NCI-H1436 (cell line): ENCODE measurements at places on chromosomes 5 and 9.

DNA sequence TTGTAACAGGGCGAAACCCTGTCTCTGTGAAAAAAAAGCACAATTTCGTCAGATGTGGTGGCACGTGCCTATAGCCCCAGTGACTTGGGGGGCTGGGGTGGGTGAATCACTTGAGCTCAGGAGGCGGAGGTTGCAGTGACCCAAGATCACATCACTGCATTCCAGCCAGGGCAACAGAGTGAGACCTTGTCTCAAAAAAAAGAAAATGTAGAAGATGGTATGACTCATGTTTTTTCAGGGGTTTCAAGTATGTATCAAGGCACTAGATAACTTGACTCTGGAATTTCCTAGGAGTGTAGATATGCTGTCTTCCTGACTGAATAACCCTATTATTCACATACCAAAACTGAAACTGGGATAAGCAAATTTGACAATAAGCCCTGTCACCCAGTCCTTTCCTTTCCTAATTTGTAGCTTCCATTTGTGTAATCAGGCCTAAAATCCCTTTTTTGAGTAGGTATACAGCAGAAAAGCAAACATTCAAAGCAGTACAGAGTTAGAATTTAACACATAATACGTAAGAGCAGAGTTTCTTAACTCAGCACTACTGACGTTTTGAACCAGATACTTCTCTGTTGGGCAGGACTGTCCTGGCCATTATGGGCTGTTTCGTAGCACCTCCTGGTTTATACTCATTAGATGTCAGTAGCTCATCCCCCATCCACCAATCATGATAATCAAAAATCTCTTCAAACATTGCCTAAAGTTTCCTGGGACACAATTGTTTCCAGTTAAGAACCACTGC lies 17.3 kb upstream of the ANKRD18B start:
- no peak for DNase-seq

DNA sequence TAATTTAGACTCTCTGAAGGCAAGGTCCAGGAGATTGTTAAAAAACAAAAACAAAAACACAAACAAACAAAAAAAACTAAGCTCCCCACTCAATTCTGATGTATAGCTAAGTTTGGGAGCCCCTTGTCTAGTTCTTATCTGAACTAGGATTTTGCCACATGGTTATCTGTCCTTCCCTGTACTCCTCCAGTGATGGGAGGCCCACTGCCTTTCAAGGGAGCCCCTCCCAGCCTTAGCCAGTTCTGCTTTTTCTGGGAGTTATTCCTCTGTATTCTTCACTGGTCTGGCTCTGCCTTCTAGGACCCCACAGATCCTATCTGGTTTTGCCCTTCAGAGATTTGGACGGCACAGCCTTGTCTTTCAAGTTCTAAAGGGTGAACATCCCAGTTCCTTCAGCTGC lies 2.1 kb upstream of the ALDH1B1 start:
- DNase-seq = no peak

DNA sequence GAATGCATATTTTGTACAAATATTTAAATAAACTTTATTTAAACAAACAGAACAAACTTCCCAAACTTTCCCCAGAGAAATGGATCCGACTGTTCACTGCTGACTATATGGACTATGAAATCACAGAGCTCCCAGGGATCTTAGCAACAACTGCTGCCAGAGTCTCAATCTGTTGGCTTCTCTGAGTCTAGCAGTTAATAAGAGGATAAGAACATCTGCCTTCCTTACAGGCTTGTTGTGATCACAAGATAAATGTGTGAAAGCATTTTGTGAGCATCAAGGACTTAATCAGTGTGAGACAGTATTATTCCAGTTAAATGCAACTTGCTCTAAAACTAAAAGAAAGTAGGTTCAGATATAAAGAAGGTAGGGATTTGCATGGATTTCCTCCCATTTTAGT lies 31.4 kb upstream of the MYOT start:
- no peak for DNase-seq

GRCh38 chr5:50711280-50711679 lies 44.8 kb downstream of the PARP8 start:
- DNase-seq = no peak

- no peak for DNase-seq
Observed at GRCh38 chr5:143314099-143314498, 89.4 kb downstream of the NR3C1 start.

DNA sequence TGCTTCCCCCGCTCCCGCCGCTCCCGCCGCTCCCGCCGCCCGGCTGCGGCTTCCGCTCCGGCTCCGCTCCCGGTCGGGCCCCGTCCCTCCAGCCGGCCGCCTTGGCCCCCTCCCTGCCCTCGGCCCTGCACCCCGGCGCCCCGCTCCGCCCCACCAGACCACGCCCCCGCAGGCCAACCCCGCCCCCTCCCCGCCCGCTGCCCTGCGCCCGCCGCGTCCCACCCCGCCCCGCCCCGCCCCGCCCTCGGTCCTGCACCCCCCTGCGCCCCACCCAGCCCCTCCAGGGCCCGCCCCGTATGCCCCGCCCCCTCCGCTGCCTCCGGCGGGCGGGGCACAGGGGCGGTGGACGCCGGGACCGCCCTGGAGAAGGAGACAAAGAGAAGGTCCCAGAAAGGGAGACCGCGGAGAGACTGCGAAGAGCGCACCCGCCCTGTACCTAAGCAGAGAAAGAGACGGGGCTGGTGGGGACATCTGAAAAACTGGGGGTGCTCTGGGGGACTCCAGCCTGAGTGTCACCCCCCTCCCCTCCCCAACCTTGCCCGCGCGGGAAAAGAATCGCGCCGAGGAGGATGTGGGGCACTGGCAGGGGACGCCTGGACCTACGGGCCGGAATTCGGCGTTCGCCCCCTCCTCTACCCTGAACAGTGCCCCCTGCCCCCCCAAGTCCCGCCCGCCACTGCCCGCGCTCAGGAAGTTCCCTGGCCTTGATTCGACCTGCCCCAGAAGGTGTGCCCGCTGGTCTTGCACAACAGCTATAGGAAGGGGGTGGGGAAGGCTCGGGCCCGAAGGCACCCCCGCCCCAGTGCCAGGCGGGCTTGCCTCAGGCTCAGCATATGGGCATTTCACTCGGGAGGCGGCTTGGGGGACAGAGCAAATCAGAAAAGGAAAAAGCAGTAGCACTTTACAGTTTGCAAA lies 42.8 kb upstream of the STXBP1 start:
- peak; percentile 87 for DNase-seq

DNA sequence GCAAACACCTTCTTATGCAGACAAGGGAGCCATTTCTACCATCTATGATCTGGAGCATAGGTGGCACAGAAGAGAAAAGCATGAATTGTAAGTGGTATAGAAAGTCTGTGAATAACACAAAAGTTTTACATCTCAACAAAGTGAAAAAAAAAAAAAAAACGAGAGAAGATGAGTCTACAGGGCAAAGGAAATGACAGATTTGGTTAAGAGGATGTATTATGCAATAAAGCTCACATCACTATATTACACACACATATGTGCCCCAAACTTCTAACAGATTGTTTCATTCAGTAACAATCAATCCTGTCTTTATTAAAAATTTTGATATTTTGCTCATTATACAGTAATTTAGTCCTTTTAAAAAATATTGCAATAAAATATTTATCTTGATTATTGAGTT lies 49.8 kb downstream of the CERT1 start:
- DNase-seq = no peak

GRCh38 chr5:150465927-150466326 lies 16.4 kb upstream of the RPS14 start:
- no peak for DNase-seq

DNA sequence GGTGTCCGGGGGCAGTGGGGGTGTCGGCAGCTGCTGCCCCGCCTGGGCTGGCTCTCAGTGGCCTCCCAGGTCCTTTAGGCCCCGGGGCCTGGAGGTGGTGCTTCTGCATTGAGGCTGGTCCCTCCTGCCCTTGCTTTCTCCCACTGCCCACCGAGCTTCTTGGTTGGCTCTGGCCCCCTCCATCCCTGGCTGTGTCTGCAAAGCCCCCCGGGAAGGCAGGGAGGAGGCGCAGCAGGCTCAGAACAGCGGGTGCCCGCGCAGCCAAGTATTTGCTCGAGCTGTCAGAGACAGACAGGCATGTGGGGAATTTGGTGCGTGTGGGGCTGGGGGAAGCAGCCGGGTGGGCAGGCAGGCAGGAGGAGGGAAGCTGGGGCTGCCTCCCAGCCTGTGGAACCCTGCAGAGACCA lies 11.5 kb downstream of the CXXC5 start:
- no peak for DNase-seq

GRCh38 chr5:95715799-95716461 lies 15.2 kb upstream of the RHOBTB3 start:
- no peak for DNase-seq

GRCh38 chr9:27571011-27571410 lies 2.3 kb downstream of the C9orf72 start:
- no peak for DNase-seq

- DNase-seq = no peak
Observed at GRCh38 chr9:85213650-85214607, 527.8 kb downstream of the AGTPBP1 start.

GRCh38 chr9:71120501-71121247 lies 747 bp downstream of the TRPM3 start:
- DNase-seq = no peak

GRCh38 chr5:111271885-111272284 lies 47.7 kb downstream of the CAMK4 start:
- DNase-seq = no peak

DNA sequence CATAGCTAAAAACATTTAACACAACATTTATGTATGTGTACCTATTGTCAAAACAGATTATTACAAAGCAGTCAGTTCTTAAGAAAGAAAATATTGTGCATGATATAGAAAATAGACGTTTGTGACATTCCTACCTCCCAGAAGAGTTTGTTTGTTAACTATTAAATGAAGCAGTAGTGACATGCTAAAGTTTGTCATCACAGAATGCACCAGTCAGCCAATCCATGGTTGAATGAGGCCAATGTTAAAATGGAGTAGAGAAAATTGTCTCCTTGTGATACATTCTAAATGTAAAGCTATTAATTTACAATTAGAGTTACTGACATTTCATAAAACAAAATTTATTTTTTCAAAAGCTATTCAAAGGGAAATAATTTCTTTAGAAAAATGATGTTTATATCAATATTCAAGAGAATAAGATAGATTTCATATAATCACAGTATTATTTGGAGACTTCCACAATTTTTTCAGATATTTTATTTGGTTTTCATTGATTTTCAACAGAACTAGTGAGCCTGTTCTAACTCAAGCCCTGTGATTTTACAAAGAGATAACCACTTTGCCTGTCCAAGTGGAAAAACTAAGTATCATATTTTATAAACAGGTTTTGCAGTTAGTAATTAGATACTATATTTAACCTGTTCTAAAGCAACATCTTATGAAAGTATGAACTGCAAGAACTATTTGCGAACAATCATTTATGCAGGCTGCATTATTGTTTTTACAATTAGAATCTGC lies 176.8 kb downstream of the ISL1 start:
- DNase-seq = no peak

DNA sequence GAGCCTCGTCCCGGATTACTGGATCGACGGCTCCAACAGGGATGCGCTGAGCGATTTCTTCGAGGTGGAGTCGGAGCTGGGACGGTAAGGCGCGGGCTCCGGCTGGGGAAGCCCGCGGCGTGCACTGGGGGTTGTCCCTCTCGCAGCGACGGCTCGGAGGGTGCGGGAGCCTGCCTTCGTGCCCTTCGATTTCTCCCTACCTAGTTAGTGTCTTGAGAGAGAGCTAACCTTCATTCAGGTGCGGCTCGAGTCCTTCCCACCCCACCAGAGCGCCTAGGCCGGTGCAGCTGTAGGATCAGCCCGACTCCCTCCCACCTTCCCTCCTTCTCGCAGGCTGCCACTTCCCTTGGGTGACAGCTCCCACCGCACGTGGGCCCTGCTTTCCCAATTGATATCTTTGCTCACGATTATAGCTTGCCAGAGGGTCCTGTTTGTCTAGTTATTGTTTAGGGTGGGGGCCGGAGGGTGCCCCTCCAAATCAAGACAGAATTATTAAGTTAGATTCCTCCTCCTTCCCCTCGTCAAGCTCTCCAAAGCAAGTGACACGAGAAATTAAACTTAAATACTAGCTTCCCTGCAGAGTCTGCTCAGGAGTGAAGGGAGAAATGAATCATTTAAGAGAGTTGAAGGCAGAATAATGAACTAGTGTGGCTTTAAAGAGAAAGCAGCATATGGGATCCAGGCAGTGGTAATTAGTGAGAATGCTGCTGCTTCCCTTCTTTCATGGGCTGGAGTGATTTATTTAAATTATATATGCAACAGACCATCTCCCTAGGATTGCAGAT lies 569 bp downstream of the CAMK4 start:
- no peak for DNase-seq

DNA sequence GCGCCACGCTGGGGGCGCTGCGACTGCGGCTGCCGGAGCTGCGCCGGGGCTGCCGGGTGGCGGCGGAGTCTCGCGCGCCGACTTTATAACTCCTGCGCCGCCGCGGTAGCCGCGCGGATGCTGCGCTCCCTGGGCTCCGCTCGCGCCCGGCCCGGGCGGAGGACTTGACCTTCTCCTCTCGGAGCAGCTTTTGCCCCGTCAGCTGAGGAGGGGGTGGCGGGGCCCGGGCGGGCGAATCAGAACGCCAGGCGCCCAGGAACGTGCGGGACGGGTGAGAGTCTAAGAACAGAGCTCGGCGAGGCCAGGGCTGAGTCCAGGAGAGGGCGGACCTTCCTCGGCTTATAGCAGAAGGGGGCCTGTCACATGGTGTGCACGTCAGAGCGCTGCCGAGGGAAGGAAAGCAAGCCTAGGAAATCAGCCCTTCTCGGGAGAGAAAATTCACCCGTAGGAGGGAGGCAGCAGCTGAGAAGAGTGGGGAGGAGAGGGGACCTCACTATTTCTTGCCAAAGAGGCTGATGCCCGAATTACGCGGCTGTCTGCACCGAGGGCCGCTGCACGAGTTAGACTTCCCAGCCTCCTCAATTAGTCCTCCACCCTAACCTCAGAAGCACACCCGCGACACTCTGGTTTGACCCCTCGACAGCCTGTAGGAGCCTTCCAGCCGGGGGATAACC lies at the start of gene FOXD1:
Gene FOXD1 (minus strand): TSS at position 315 of the 674 bp plus-strand sequence. CDS start 415 bp downstream, outside the sequence.
- peak; percentile 80 for DNase-seq

DNA sequence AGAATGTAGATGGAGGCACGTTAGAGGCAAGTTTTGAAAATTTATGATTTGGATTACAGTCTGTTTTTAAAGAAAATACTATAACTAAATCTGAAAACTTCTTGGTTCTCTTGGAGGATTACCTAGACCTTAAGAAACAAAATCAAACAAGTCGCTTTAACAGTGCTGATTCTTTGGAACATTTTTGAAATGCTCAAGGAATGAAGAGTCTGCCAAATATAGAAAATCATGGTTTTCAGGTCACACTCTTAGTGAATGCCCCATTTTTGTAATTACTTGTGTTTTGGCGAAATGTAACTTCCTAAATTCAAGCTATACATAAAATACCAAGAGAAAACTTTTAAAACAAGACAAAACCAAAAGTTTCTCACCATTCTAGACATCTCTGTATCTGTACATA lies 93.2 kb downstream of the EQTN start:
- DNase-seq = no peak

DNA sequence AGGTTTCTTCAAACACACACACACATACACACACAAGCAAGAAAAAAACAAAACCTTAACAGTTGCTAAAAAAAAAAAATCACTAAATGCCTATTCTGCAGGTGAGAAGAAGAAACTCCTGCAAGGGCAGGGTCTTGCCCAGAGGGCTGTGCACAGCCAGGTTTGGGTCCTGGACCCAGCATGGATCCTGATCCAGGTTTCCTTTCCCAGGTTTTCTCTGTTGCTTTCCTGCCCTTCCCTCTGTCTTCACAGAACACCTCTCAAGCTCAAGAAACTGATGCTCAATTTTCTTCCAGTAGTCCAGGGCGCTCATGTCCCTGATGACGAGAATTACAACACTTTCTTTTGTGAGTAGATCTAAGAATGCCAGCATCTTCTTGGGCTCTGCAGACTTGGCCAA lies 136.6 kb downstream of the PAX5 start:
- DNase-seq = no peak
